Stimulated activated CD8-positive, alpha-beta memory T cell treated with anti-CD3 and anti-CD28 coated beads, Interleukin-7, amount 100 ng/mL, for 24 hours (primary cell): ENCODE measurements at places on chromosomes 7 and 10.

GRCh38 chr7:93375603-93376002 is 143.4 kb downstream of the VPS50 start:
- DNase-seq, result no peak

GRCh38 chr7:141715794-141716689 is 7.9 kb downstream of the WEE2 start:
- no peak for DNase-seq

GRCh38 chr10:70404036-70404786 is at the start of gene EIF4EBP2:
TSS of gene EIF4EBP2 (plus strand) at chr10:70404145. CDS start at chr10:70404402, 257 bp downstream.
- DNase-seq, result peak; percentile 100

DNA sequence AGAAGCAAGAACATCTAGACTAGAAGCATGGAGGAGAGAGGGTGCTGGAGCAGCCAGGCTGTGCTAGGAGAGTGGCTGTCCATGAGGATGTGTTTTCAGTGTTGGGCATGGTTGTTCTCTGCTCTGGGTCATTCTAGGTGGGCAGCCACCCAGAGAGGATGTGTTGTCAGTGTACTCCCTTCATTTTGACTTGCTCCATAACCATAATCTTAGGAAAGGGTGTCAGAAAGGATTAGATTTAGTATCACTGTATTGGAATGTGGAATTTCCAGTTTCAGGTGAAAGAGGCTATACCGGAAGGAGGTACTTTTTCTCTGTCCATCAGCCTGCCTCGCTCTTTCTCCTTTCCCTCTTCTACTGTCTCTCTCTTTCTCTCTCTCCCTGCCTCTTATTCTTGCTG is 474.5 kb upstream of the PODXL start:
- no peak for DNase-seq

DNA sequence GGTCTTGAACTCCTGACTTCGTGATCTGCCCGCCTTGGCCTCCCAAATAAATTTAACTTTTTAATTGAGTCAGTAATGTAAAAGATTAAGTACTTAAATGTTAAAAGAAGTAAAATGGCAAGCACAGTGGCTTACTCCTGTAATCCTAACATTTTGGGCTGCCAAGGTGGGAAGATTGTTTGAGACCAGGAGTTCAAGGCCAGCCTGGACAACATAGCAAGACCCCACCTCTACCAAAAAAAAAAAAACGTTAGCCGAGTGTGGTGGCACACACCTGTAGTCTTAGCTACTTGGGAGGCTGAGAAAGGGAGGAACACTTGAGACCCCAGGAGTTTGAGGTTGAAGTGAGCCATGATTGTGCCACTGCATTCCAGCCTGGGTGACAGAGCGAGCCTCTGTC is 26.1 kb downstream of the PHTF2 start:
- DNase-seq, result no peak

- no peak for DNase-seq
These were observed 113.4 kb upstream of the AHR start for GRCh38 chr7:17184805-17185689.

GRCh38 chr7:94295850-94296249 is 98.8 kb upstream of the COL1A2 start:
- no peak for DNase-seq

GRCh38 chr7:138954545-138955475 is 26.4 kb downstream of the KIAA1549 start:
- DNase-seq, result no peak

DNA sequence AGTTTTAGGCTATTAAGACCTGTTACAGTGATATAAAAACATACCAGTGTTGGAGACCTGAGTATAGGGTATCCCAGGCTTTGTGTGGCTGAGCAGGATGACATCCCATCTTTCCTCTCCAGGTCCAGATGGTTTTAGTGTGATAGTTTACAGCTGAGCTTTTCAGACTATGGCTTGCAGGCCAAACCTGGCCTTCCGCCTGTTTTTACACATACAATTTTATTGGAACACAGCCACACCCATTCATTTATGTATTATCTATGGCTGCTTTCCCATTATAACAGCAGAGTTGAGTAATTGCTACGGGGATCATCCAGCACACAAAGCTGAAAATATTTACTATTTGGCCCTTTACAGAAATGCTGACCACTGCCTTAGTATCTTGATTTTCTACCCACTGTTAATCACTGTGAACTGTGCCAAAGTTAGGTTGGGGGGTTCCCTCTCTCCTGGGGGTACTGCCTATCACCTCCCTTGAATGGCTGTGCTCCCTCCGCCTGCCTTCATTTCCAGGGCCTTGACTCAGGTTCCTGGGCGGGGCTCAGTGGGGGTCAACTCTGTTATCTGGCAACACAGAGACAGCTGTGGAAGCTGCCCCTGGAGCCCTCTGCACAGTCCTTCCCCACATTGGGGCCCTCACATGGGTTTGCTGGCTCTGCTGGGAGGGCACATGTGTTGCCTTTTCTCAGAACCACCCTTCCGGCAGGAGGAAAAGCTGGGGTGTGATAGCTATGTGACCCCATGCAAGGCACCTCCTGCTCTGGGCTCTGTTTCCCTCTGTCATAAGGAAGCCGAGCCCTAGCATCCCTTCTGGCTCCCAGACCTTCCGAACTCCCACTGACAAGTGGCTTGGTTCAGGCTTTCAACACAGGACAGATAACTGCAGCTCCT is 40.3 kb upstream of the SH2D4B start:
- DNase-seq, result no peak

GRCh38 chr10:32953277-32953927 is 4.6 kb downstream of the ITGB1 start:
- DNase-seq, result no peak

DNA sequence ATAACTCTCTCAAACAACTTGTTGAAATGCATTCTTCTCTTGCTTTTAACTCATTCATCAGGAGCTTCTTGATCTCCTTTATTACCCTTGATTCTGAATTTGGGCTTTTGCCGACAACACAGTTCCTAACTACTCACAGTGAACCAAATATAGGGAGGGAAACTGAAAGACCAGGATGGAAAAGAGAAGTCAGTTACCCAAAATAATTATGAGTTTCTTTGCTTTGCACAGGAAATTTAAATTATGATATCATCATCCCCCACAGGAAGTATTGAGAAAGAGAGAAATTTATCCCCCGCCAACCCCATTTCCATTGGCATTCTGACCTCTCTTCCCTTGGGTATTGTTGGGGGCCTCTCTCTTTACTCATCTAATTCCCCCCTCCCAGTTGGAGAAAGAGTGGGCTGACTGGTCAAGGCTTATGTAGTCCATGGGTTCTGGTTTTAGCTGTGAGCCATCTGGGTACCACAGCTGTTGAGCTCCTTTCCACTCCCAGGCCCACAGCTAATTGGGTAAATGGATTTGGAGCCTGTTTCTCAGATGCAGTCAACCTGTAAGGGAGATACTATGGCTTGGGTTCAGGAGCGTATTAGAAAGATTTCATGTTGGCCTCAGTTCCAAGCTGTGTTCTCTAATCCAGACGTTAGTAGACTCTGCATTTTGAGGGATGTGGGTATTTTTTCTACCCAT is 109.0 kb downstream of the FZD1 start:
- DNase-seq, result no peak

DNA sequence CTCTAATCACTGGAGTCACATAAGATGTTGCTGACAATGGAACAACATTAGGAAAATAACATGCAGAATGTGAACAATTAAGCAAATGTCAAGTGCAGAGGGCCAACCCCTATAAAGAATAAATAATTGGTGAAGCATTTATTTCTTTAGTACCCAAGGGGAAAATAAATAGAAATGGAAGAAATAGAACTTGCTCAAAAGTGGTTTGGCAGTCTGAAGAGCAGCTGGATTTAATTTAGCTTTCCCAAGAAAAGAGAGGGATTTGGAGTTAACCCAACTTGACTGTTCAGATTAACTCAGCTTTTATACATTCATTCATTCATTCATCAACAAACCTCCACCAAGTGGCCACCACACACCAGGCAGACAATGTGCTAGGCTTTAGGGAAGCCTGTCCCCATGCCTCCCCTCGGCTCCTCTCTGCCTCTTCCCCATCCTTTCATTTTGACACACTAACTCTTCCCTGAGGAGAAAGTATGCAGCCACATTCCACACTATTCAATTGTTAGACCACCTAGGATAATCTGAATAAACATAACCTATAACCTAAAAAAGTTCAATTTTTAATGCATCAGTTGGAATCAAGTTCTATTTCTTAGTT is 295.5 kb downstream of the AHR start:
- no peak for DNase-seq

- no peak for DNase-seq
These were observed 125.4 kb downstream of the ITIH5 start for GRCh38 chr10:7541137-7542087.

DNA sequence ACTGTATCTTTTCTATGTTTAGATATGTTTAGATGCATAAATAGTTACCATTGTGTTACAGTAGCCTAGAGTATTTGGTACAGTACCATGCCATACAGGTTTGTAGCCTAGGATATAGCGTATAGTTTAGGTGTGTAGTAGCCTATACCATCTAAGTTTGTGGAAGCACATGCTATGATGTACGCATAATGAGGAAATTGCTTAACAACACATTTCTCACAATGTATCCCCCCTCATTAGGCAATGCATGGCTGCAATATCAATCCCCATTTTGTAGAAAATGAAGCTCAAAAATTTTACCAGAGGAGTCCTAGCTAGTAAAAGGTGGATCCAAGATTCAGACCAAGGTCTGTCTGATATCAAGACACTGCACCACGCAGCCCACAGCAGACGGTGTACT is 376.4 kb upstream of the NFE2L3 start:
- no peak for DNase-seq

DNA sequence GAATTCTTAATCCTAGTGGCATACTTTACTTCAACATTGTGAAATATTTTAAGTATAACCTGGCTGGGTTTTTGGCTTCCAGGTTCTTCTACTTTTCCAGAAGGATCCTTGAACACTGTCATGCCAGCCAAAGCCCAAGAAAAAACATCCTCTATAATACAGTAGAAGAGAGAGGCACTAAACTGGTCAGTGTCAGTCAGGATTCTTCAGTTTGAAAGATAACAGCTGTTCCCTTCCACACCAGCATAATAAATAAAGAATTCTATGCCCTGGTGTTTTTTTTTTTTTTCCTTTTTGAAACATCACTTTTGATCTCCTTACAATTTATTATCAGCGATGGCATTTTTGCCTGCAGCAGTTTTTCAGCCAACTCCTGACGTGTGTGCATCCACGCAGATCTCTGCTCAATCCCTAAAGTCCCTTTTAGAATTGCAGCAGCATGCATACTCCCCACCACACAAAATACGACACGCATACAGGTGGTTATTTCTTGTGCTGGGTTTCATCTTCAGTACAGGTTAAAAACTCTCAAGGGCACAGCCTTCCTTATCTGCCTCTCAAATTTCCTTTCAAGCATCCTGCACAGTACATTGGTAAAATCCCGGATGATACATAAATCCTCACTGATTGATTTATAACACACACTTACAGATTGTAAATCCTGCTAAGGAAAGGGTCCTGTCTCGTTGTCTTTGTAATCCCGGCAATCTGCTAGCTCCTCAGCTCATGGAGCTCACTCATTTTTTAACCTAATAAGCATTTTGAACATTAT is 100.2 kb downstream of the TPK1 start:
- DNase-seq, result no peak

DNA sequence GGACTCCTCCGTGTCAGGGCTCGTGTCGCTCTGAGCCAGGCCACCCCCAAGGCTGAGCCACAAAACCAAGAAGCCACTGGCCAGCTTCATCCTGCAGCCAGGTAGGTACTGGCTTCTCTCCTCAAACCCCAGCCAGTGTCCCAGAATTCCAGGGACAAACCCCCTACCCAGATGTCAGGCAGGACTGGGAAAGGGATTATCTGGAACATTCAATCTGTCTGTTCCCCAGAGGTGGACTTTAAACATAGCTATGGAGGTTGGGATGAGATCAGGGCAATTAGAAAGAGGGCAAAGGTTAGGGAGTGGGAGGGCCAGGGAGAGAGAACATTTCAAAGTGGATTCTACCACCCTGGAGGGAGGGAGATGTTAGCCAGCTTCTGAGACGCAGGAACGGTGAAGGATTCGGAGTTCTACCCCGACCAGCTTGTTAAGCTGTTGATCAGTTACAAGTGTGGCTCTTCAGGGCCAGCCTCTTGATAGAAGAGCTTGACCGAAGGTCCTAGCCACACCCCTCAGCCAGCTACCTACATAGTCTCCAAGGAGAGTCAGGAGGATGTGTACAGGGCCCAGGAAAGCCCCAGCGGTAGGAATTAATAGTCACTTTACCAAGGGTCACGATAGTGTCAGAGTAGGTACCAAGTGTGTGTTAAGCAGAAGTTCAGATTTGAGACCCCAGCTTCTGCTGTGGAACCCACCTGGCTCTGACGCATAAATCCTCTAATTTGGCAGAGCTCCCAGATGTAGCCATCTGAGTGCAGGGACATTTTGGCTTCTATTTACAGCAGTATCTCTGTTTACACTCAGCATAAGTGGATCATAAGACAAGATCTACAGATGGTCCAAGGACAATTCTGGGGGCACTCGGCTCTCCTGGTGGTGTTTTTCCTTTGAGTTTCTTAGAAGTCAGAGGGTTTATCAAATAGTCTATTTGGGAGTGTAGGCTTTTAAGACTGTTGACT is at the start of gene PLA2G12B:
Gene PLA2G12B (minus strand): TSS at position 211 of the 959 bp plus-strand sequence. CDS start 121 bp downstream, at position 90.
- DNase-seq, result no peak

DNA sequence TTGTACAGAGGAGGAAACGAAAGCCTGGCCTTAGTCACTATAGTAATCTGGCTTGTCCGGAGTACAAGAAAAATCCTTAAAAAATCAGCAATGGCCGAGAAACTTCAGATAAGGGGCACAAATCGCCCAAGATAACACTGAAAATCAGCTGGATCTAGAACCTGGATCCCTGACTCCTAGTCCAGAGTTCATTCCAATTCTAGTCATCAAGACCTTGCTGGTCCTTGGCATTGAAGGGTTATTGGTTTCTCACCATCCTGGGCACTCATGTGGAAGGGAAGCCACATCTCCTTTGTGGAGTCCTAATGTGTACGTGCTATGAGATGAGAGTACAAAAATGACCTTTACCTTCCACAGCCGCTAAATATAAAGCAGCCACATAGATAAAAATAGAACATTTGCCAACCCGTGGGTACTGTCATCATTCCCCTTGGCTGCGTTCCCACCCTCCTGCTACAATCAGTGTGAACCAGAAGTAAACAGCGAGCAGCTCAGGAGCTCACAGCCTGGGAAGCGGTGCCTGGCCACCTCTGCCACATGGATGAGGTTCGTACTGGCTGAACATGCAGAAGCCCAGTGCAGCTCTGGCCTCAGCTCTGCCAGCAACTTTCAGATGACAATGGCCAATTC is 116.0 kb upstream of the PDLIM1 start:
- no peak for DNase-seq

- no peak for DNase-seq
These were observed 203.2 kb upstream of the SEMA3E start for GRCh38 chr7:83852136-83852535.
